ENCODE measurements at places on chromosomes 2 and 18.

DNA sequence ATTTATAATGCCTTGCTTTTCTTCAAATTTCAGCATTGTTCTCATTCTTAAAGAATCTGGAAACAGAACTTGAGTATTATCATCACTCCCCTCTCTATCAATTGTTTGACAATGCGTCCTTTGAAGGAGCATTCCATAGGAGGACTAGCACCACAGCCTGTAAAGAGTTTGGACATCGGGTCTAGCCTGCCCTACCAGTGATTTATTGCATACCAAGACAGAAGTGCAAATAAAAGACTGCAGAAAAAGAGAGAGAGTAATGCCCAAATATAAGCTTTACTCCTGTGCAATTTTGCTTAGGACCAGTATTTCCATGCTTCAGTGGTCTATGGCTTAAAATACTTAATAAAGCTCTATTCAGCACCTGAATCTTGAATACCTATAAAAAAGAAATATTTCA, 55.4 kb upstream of the MAP2 start:
- no peak for DNase-seq

GRCh38 chr2:234394450-234394849, 102.4 kb downstream of the ARL4C start:
- DNase-seq: no peak

- no peak for DNase-seq
Observed at GRCh38 chr2:15970701-15971100, 30.4 kb downstream of the MYCN start.

- no peak for DNase-seq
Observed at GRCh38 chr18:31773774-31774476, 13.2 kb upstream of the SLC25A52 start.

- DNase-seq: no peak
Observed at GRCh38 chr2:4628998-4629501, 925.7 kb downstream of the DCDC2C start.

DNA sequence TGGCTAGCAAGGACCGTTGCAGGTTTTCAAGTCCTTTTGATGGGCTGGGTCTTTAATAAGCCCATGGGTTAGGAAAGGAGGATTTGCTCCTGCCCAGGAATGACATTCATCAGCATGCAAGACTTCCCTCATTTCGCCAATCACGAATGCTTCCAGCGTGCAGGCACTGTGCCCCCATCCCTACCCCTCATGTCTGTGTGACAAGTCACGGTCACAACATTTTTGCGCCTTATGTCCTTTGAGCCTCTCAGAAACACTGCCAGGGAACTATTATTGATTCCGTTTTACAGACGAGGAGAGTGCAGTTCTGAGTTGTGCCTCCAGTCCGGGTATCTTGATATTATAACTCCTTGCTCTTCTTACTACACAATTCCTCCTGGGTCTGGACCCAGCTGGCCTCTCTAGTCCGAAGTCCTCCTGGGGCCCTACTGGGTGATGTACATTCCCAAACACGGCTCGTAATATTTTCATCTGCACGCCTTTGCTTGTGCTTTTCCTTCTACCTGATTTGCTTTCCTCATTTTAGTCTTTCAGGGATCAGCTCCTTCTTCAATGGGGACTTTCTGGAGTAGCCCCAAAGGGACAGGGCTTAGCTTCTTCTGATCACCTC, 101.8 kb upstream of the MYCN start:
- no peak for DNase-seq

DNA sequence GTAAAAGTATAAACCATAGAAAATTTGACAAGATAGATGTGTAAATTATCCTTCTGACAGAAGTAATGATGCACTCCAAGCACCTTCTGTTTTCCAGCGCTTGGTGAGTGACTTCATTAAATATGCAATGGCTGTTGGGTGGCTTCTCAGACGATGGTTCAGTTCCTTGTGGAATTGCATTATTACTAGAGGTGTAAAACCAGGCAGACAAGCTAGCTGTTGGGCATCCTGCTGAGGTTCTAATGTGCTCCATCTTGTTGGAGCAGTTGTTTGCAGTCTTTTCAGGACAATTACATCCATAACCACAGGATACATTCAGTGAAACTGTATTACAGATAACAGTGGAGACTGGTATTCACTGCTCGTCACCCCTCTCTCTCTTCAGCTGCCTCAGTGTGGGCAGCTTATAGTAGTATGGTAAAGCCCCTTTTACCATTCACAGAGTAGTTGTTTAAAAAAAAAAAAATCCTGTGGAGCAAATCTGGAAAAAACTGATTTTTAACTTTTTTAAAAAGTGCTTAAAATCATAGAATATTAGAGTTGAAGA, 143.5 kb downstream of the AGPS start:
- DNase-seq: no peak

DNA sequence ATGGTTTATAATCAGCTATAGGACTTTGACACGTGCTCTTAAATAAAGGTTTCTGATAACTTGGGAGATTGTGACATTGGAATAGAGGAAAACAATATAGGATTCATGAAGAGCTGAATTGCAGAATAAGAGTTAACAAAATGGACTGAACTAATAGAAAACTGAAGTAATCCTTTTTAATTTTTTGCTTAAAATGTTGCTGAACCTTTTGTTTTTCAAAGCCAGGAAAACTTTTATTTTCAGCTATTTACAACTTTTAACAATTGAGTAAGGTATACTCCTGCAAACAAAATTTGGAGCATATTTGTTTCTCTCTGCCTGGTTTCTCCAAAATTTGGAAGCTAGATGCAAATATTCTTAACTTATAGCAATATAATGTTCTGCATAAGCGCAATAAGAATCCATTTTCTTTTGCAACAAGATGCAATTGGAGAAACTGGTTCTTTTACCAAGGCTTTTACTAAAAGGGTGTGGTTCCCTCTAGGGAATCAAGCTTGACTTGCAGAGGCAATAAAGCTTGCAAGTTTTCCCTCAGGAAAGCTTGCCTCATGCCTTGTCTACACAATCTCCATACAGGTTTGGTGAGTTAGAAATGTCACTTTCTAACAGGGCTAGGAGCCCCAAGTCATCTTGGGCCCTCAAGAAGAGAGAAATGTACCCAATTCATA, 10.3 kb upstream of the PDK1 start:
- DNase-seq: no peak

GRCh38 chr18:78642296-78642951, 337.2 kb upstream of the SALL3 start:
- DNase-seq: no peak

GRCh38 chr2:207936380-207936779, 88.9 kb downstream of the PLEKHM3 start:
- no peak for DNase-seq

- DNase-seq: no peak
Observed at GRCh38 chr2:64807417-64807816, 153.7 kb upstream of the SERTAD2 start.

- no peak for DNase-seq
Observed at GRCh38 chr2:166314022-166314759, 61.6 kb downstream of the SCN9A start.
